ENCODE measurements at places on chromosomes 5 and 9.
A peak's percentile ranks its signal among the peaks of the same experiment; 100 is the strongest.

- DNase-seq, result no peak
Observed at GRCh38 chr5:142385194-142385593, 60.4 kb upstream of the SPRY4 start.

- DNase-seq, result peak; percentile 30
Observed at GRCh38 chr9:124659099-124659659, 111.9 kb downstream of the NR6A1 start.

DNA sequence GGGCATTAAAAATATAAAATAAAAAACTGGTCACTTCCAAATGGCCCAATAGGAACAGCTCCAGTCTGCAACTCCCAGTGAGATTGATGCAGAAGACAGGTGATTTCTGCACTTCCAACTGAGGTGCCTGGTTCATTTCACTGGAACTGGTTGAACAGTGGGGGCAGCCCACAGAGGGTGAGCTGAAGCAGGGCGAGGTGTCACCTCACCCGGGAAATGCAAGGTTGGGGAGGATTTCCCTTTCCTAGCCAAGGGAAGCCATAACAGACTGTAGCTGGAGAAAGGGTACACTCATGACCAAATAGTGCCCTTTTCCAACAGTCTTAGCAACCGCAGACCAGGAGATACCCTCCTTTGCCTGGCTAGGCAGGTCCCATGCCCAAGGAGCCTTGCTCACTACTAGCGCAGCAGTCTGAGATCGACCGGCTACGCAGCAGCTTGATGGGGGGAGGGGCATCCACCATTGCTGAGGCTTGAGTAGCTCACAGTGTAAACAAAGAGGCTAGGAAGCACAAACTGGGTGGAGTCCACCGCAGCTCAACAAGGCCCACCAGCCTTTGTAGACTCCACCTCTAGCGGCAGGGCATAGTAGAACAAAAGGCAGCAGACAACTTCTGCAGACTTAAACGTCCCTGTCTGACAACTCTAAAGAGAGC lies 12.7 kb downstream of the RLN1 start:
- peak; percentile 59 for DNase-seq

GRCh38 chr5:40308867-40309266 lies 370.8 kb upstream of the PTGER4 start:
- no peak for DNase-seq

- DNase-seq, result peak; percentile 6
Observed at GRCh38 chr5:5886812-5887486, 464.5 kb downstream of the ICE1 start.

GRCh38 chr9:86854898-86855523 lies 92.3 kb downstream of the GAS1 start:
- no peak for DNase-seq
